ENCODE measurements at places on chromosomes 4 and X. TPM values are rescaled to one million over a fixed set of nuclear protein-coding genes. Genes with fewer than 3 reads are reported as not detected.

The CYBB gene
- 0.08 TPM for total RNA-seq

The FAT4 gene
- 5.0 TPM for total RNA-seq

The ALPK1 gene
- 0.43 TPM for total RNA-seq

The EDA2R gene
- 5.0 TPM for total RNA-seq

The BEND2 gene
- total RNA-seq: not detected

The TMEM31 gene
- not detected for total RNA-seq

The SSX7 gene
- total RNA-seq: not detected

The ATOH1 gene
- total RNA-seq: 0.61 TPM

The PAGE2 gene
- not detected for total RNA-seq

The SHROOM4 gene
- 5.9 TPM for total RNA-seq

The SCML2 gene
- total RNA-seq: 21.3 TPM

The RXFP1 gene
- 0.56 TPM for total RNA-seq

DNA sequence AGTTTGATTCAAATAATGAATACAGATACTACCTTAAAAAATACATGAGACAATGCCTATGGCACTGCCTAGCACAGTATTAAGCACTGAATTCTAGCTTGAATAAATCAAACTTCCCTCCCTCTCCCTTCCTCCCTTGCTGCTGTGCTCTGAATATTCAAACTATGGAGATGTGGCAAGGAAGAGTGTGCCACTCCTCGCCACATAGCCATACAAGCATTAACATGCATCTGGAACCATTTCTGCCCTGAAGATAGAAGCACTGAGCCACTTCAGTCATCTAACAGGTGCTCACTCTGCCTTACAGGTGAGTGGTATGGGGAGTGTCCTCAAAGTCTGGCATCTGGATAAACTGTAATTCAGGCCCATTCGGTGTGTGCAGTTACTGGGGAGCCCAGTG is 276.9 kb downstream of the ARHGAP24 start:
- no peak for DNase-seq

DNA sequence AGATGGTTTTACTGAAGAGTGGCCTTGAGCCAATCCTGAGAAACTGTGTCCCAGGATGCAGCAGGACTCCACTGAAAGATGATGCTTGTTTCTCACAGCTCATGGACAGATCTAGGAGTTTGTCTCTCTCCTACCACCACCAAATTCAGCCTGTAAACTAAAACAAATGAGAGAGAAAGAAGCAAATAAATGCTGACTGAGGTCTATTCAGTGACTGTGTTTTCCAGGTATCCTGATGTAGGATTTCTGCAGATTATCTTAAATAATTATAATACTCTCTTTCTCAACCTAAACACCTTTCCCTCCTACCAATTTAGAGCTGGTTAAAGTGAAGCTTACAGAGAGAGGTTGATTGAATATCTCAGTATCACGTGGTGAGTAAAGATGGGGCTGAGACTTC is 599.6 kb upstream of the LCORL start:
- DNase-seq: no peak

DNA sequence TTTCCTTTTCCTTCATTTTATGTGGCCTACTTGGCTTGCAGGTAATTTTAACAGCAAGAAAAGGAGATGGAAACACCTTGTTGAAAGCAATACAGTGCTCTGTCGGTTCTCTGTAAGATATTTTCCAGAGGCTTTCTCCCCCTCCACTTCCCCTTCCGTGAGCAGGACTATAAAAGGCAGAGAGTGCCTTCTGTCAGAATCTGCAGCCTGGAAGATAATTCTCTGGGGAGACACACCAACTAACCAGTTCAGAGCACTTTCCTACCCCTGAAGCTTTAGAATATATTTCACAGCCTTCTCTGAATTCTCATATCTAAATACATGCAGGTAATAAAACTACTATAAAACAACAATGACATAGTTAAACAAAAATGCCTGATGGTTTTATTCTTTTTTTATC is 141.1 kb downstream of the IDS start:
- no peak for DNase-seq

- no peak for DNase-seq
Observed at GRCh38 chr4:168648929-168649328, 152.1 kb downstream of the PALLD start.

DNA sequence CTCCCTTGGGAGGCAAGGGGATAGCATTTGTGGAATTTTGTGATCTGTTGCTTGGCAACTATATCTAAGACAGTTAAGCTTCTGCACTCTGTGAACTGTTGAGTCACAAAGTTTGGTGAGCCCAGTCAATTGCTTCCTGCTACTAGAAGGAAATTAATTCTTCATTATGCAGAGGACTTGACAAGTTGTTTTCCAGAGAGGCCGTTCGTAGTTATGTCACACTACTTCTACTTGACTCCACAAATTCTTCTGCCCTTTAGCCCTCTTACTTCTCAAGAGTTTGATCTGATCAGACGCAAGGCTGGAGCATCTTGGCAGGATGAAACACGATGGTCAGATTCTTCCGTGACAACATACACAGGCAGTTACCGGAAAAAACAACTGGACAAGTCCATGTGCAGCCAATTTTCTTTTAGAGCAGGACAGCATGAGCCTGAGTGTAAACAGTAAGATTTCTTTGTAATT is at the start of gene C4orf51:
C4orf51 (plus strand) TSS at position 156 of the 465 bp plus-strand sequence; CDS start at position 214, 58 bp downstream.
- no peak for DNase-seq

GRCh38 chrX:9492901-9493300 is 28.0 kb downstream of the TBL1X start:
- no peak for DNase-seq

GRCh38 chrX:153612413-153612812 is 13.5 kb upstream of the CCNQ start:
- no peak for DNase-seq

DNA sequence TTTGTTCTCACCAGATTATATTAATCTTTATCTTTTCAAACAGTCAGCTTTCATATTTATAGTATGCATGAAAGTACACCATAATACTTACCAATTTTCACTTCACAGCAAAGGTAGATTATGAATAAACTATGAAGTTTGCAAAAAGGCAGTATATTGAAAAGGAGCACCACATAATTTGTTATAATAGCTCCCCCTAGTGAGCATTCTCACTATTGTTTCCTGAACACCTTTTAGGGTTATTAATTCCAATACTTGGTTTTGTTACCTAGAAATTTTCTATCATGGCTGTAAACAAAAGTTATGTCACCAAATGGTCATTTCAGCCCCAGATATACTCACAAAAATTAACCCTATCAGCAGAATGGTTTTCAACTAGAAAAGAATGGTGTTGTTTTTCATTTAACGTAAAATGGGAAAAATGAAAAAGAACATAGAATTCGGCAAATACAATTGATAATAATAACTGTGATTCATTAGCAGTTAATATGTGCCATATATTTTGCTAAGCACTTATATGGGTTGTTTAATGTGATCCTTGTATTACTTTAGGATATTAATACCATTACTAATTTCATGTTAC is 30.2 kb upstream of the NKX6-1 start:
- DNase-seq: no peak

DNA sequence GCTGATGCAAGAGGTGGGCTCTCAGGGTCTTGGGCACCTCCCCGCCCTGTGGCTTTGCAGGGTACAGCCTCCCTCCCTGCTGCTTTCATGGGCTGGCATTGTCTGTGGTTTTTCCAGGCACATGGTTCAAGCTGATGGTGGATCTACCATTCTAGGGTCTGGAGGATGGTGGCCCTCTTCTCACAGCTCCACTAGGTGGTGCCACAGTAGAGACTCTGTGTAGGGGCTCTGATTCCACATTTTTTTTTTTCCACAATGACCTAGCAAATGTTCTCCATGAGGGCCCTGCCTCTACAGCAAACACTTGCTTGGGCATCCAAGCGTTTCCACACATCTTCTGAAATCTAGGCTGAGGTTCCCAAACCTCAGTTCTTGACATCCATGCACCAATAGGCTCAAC is 657.9 kb upstream of the CT83 start:
- DNase-seq: no peak

- no peak for DNase-seq
Observed at GRCh38 chr4:11485926-11486325, 57.2 kb upstream of the HS3ST1 start.

- DNase-seq: no peak
Observed at GRCh38 chr4:1293991-1294390, 4.3 kb downstream of the MAEA start.

- no peak for DNase-seq
Observed at GRCh38 chr4:173367285-173367684, 3.5 kb upstream of the SAP30 start.

- DNase-seq: no peak
Observed at GRCh38 chrX:48179691-48180090, 16.9 kb downstream of the SSX5 start.

DNA sequence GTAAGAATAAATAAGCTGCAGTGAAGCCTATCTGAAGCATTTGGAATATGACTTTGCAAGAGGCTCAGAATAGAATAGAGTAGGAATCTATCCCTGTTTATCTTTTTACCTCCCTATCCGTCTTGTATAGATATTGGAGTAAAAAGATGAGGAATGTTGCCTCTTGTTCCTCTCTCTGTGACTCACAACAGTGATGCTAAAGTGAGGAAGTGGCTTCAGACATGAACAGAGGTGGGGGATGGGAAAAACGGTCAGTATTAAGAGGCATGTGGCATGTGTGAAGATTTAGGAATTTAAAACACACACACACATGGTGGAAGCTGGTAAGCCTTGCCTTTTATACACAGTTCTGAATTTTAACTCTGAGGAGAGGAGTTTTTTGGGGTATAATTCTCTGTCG is 3.8 kb upstream of the DCAF4L1 start:
- no peak for DNase-seq

DNA sequence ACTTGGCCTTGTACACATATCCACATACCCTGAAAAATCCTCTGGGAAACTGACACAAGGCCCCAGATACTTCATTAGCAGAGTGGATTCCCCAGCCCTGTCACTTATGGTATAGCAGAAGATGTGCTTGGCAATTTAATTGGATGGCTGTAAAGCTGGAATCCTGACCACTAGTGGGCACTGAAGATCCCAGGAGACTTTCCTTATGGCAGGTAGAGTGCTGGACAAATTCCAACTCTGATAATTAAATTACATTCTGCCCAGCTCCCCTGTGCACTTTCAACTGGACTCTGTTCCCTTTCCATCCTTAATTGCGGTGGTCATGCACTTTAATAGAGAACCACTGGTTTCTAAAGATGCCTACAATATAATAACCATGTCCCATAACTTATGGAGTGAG is 119.8 kb downstream of the DCK start:
- no peak for DNase-seq

GRCh38 chr4:168743131-168743530 is 246.3 kb downstream of the PALLD start:
- no peak for DNase-seq

DNA sequence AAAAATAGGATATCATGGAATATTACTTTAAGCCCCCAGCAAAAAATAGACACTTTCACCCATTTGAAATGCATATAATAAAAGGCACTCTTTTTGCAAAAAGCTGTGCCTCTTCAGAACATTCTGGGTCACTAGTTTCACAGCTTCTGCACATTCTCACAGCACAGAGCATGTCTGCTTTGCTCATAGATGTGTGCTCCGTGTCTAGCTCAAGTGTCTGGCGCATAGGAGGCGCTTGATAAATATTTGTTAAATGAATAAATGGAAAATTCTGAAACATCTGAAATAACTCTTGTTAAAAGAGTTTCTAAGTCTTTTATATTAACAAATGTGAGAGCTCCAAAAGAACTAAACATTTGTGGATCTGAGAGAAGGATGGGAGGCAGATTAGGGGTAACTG is 275.2 kb downstream of the PTTG2 start:
- DNase-seq: no peak
